Mucosa of descending colon (tissue), 3 donors: ENCODE measurements at places on chromosomes 7 and 10. TPM values are rescaled to one million over a fixed set of nuclear protein-coding genes. Genes with fewer than 3 reads are reported as not detected.

COL13A1 gene
- total RNA-seq, result 2.3 TPM

LRGUK gene
- total RNA-seq, result 1.2 TPM

SLC13A1 gene
- 1.6 TPM for total RNA-seq

DNA sequence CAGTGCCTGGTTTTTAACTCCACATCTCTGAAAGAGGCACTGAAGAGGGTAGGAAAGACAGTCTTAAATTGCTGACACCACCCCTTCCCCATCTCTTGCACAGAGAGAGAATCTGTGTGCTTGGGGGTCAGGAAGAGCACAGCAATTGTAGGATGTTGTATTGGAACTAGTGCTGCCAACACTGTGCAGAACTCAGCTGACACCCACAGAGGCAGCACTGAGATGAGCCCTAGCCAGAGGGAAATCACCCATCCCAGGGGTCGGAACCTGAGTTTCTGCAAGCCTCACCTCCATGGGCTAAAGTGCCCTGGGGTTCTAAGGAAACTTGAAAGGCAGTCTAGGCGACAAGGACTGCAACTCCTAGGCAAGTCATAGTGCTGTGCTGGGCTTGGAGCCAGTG, 11.0 kb upstream of the TNKS2 start:
- no peak for DNase-seq

- no peak for DNase-seq
Measured at GRCh38 chr7:40507166-40507565, 372.4 kb downstream of the SUGCT start.

DNA sequence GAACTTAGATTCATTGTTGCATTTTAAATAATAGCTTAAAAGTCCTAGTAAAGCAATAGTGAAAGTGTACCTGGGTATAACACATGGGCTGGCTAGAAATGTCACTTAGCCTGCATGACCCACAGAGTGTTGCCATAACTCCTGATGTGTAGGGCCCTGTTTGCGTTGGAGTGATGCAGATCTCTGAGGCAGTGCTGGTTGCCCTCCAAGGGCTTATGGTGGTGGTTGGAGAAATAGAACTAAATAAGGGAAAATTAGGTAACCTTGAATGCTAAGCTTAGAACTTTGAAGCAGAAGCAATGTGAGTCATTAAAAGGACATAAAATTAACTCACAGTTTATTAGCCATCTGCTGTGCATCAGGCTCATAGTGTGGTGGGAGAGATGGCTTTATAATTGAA, 105.7 kb downstream of the CCNY start:
- DNase-seq, result no peak

DNA sequence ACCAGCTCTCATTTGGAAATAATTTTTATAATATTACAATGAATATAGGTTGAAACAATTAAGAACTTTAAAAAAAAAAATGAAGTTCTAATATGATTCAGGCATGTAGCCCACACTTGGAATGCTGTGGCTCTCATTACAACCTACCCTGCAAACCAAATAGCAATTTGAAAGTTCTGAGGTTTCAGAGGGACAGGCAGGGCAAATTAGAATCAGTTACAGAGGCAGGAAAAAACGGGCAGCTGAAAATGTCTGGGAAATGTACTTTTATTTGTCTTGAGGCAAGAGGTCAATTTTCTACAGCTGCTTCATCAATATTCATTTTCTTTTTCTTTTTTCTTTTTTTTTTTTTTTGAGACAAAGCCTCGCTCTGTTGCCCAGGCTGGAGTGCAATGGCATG, 95.3 kb downstream of the PIP4K2A start:
- no peak for DNase-seq

DNA sequence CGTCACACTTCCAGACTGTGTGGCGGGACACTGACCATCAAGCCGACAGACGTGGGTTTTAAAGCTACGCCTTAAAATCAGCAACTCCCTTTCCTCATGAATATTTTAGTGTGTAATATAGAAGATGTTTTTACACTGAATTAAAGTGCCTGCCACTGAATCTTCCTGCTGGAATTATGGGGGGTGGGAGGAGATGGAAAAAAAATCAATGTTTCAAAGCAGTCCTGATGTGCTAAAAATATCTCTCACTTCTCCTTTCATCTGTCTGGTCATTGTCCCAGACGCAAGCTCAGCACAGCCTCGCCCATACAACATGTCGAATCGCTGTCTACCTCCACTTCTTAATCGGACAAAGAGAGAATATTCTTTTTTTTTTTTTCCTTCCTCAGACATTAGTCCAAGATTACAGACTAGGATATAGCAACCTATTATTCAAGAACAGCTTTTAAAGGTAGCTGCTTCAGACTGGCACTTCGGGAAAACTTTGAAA, 165.1 kb upstream of the KLF14 start:
- no peak for DNase-seq

DNA sequence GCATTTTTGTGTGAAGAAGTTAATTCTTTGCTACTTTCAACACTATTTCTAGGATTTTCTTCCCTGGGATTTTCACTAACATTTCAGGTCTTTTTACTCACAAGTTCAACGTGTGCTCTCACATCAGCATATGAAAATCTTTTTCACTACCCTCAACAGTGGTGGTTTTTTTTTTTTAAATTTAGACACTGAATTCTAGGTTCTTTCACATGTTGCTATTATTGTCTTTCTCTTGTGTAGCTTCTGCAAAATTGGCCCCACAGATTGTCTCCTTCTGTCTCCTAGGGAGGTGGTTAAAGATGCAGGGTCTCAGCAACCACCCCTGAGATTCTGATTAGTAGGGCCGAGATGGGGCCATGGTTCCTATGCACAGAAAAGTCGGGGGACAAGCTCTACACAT, 165.0 kb upstream of the GPR26 start:
- no peak for DNase-seq

DNA sequence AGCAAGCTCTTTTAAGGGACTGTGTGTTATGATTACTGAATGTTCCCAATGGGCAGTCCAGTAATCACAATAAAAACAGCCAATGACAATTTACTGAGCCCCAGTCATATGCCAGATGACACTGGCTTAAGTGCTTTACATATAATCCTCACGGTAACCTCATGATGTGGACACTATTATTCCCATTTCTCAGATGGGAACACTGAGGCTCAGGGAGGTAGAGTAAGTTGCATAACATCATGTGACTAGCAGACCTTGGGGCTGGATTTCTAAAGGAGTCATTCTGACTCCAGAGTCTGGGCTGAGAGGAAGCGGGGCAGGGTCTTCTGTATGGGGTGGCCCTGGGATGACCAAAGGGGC, 7.6 kb upstream of the RBM20 start:
- no peak for DNase-seq

DNA sequence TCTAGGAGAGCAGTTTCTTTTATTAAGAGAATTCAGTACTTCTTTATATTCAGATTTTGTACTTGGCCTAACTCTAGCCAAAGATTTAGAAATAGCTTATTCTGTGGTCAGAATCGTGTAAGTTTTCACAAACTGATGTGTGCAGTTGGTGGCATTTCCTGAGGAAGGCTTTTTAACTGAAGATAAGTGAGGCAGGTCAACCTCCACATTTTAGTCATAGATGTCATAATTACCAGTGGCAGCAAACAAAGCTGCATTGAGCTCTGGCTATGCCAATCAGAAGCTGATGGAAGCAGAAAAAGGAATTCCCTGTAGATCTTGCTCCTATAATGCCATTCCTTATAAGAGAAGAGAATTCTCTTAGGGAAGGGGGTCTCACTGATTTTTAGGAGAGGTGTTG, 141.3 kb upstream of the SP8 start:
- no peak for DNase-seq

GRCh38 chr7:141113131-141113530, 39.3 kb downstream of the TMEM178B start:
- no peak for DNase-seq

DNA sequence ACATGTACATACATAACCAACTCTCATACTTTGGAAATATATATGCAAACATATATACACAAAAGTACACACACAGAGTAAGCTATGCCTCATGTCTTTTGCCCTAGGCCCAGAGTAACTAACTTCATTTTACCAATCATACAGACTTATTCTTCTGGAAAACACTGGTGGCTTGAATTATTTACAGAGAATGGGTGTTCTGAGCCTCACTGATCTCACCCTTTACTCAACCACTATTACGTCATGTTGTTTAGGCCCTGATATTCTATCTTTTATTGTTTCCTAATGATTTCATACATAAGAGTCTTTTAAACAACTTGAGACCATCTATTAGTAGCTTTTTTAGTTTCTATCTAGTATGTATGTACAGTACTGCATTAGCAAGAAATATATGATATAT, 43.0 kb downstream of the ANK3 start:
- no peak for DNase-seq
